Immature natural killer cell (primary cell): ENCODE measurements at places on chromosomes 1 and 21. TPM values are rescaled to one million over a fixed set of nuclear protein-coding genes. Genes with fewer than 3 reads are reported as not detected.

DNA sequence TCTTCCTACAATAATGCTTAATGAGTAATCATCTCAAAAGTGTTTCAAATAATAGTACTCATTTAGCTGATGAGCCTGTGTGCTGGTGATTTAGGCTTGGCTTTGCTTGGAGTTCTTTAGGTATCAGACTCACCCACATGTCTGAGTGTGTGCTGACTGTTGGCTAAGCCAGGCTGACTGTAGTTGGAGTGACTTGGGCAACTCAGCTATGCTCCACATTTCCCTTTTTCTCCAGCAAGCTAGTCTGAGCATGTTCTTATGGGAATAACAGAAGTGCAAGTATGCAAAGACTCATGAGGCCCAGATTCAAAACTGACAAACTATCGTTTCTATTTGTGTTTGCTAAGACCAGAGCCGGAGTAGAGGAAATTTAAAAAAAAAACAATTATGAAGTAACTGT, 99.0 kb upstream of the ADGRL4 start:
- H3K27ac ChIP-seq = no peak overlapping the region
- no peaks in the 10 kb centered on the region for H3K4me1 ChIP-seq
- no peak overlapping the region for H3K4me3 ChIP-seq
- peaks cover 2% of the 10 kb centered on the region for H3K27me3 ChIP-seq

GRCh38 chr1:85490270-85490985, 25.5 kb upstream of the DDAH1 start:
- H3K27me3 ChIP-seq = no peaks in the 10 kb centered on the region
- H3K4me1 ChIP-seq = no peaks in the 10 kb centered on the region
- H3K36me3 ChIP-seq = no peaks in the 10 kb centered on the region
- no peak overlapping the region for H3K4me3 ChIP-seq
- no peak overlapping the region for H3K27ac ChIP-seq

DNA sequence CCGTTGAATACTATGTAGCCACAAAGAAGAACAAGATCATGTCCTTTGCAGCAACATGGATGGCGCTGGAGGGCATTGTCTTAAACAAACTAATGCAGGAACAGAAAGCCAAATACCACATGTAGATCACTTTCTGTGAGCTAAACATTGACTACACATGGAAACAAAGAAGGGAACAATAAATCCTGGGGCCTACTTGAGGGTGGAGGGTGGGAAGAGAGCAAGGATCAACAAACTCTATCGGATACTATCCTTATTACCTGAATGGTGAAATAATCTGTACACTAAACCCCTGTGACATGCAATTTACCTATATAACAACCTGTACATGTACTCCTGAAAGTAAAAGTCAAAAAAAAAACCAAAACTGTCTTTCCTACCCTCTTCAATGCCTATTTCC, 40.8 kb upstream of the CD55 start:
- peaks cover 3% of the 10 kb centered on the region for H3K27me3 ChIP-seq
- no peak overlapping the region for H3K4me3 ChIP-seq
- H3K4me1 ChIP-seq = peaks cover 24% of the 10 kb centered on the region
- H3K27ac ChIP-seq = no peak overlapping the region

DNA sequence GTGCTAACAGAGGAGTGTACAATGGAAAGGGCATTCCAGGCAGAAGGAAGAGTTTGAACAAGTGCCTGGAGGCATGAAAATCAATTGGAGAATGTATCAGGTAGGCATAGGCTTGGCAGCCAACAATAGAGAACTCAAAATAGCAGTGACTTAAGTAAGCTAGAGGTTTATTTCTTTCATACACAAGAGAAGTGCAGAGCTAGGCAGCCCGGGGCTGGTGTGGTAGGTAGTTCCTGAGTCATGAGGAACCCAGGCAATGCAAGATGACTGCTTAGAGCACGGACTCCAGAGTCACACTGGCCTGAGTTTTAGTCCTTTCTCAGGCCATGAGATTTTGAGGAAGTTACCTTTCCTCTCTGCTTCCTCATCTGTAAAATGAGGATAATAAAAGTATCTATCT, 74.8 kb upstream of the LRRN2 start:
- peaks cover 6% of the 10 kb centered on the region for H3K4me1 ChIP-seq
- no peak overlapping the region for H3K27ac ChIP-seq
- DNase-seq = no peak
- no peak overlapping the region for H3K4me3 ChIP-seq

Gene CLDN8
- polyA plus RNA-seq = not detected

Gene FAM131C
- not detected for polyA plus RNA-seq

Gene FCN3
- polyA plus RNA-seq = not detected
